NCI-H1436 treated with DMSO at 0.1 percent for 48 hours (cell line): ENCODE measurements at places on chromosomes 16 and 17.

- no peak for DNase-seq
Observed at GRCh38 chr16:21654466-21654865, 2.1 kb upstream of the IGSF6 start.

- no peak for DNase-seq
Observed at GRCh38 chr17:32803544-32803943, 73.4 kb downstream of the MYO1D start.

DNA sequence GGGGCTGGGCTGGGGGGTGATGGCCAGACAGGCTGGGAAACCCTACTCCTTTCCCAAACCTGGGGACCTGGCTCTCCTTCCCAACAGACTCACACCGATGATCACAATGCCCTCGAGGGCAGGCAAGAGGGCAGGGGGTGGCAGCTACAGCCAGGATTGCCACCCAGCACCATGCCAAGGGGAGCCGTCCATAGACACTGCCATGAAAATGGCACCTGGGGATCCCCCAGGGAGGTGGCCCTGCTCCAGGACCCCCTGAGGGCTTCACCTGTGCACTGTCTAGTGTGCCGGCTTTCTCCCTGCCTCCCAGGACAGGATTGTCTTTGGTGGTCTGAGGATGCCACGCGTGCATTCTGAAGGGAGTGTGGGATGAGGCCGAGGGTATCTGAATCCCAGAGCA is 24.6 kb downstream of the RPH3AL start:
- no peak for DNase-seq

DNA sequence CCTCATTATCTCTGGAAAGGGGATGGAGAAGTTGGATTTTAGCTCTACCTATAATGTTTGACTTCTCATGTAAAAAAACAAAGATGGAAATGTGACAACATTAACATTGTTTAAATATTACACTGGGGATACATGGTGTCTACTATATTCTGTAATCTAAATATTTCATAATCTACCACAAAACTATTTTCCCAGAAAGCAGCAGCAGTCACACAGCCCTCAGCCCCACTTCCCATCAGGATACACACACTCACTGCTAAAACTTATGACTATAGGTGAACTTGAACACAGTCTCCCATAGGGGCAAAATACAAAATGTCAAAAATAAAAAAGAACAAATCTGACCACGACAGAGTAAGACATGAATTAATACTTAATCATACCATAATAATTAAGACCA is 95.7 kb downstream of the KANSL1 start:
- DNase-seq, result no peak

DNA sequence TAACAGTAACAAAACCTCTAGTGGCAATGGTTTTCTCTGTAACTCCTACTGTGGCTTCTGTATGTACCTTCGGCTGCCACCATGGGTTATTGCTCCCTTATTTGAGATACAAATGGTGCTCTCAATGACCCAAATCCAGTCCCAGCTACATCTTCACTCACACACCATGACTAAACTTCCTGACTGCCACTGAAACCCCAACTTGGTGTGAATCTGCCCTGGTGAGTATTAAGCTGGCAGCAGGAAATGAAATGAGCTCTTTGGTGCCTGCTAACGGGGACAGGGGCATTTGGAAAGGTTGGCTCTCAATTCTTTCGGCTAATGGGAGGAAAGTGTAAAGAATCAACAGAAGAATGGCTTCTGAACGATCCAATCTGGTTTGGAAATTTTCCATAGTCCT is 7.5 kb upstream of the SLC35B1 start:
- no peak for DNase-seq

- DNase-seq, result no peak
Observed at GRCh38 chr17:15351925-15352324, 10.5 kb upstream of the TEKT3 start.

GRCh38 chr17:17575360-17576251 is 15.9 kb downstream of the PEMT start:
- no peak for DNase-seq

- no peak for DNase-seq
Observed at GRCh38 chr16:21602785-21603184, 3.4 kb downstream of the METTL9 start.

DNA sequence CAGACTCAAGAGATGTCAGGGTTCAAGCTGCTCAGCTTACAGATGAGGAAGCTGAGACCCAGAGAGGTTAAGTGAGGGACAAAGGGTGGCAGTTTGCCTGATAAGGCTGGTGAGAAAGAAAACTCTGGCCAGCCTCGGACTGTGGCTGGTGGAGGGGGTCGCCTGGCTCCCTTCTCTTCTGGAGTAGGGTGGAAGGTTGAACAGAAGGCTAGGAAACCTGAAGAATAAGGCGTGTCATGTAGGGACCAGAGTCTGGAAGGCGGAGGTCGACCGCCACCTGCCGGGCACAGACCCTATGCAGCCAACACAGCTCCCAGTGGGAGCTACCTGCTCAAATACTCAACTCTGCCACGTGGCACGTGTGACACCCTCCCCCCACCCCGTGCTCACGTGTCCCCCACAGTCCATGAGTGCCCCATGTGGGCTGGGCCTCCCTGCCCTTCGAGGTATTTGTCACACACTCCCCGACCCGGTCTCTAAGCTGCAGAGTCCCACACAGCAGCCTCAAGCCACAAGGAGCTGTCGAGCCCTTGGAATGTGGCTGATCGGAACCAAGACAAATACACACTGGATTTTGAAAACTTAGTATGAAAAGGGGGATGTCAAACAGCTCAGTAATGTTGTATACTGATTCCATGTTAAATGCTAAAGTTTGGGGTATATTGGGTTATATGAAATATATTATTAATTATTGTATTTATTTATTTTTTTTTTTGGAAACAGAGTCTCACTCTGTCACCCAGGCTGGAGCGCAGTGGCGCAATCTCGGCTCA is 11.8 kb downstream of the HID1 start:
- DNase-seq, result no peak

DNA sequence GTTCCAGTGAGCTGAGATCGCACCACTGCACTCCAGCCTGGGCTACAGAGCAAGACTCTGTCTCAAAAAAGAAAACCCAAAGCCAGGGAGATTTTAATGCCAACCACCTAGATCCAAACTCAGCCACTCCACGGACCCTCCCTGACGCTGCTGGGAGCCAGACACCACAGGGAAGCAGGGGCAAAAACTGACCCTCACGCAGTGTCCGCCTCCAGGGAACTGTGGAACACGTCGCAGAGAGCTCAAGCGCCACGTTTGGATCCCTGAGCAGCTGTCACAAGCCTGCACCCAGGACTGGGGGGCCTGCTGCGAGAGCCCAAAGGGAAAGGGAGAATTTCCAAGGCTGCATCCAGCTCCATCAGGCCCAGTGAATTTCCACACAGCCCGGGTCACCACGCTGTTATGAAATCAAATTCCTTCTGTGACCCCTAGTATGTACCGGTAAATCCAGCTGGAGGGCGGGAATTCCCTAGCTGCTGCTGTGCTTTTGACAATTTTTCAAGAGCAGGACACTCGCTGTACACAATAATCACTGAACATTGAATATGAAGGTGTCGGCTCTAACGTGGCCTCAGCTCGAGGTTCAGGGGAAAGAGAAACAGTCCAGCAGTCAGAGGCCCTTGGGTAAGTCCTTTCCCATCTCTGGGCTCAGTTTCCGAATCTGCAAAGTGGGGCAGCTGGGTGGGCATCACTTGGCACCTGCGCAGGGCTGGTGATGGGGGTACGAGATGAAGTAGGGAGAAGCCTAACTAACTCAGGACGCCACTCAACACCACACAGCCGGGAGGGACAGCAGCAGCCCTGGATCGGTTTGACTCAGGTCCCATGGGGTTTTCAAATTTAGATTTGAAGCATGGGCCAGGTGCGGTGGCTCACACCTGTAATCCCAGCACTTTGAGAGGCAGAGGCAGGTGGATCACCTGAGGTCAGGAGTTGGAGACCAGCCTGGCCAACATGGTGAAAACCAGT is 8.6 kb downstream of the CARHSP1 start:
- DNase-seq, result no peak

DNA sequence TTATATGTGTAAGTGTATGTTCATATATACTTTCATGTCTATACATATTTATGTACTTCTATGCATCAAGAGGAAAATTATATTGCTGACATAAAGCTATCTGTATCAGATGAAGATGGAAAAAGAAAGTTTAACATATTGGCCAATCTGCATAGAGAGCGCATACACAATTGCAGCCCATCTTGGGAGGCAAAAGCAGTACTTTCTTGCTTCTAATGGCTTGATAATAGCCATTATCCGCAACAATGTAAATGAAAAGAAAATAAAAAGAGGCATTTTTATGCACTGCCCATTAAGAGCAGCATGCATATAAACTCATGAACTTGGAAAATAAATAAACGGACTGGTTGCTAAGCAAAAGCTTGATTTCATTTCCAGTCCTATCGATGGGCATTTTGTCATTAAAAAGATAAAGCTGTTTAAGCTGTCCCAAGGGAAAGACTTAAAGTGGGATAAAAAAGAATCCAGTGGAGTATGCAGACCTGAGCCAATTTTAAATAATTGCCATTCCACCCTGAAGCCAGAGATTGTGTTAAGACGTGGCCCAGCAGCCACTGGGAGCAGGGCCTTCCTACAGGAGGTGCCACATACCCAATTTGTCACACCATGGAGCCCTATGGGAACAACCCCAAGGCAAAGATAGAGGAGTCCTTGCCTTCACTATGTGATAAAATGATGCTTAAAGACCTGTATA is 183.6 kb upstream of the CDH11 start:
- DNase-seq, result no peak

GRCh38 chr16:72836181-72836580 is 211.7 kb downstream of the ZFHX3 start:
- no peak for DNase-seq

- no peak for DNase-seq
Observed at GRCh38 chr16:1678500-1679098, 520 bp downstream of the JPT2 start.

- no peak for DNase-seq
Observed at GRCh38 chr16:67186550-67186950, 2.8 kb upstream of the MATCAP1 start.

GRCh38 chr16:12541672-12542071 is 262.0 kb downstream of the CPPED1 start:
- no peak for DNase-seq

GRCh38 chr16:48317614-48318315 is 67.4 kb downstream of the SIAH1 start:
- no peak for DNase-seq

DNA sequence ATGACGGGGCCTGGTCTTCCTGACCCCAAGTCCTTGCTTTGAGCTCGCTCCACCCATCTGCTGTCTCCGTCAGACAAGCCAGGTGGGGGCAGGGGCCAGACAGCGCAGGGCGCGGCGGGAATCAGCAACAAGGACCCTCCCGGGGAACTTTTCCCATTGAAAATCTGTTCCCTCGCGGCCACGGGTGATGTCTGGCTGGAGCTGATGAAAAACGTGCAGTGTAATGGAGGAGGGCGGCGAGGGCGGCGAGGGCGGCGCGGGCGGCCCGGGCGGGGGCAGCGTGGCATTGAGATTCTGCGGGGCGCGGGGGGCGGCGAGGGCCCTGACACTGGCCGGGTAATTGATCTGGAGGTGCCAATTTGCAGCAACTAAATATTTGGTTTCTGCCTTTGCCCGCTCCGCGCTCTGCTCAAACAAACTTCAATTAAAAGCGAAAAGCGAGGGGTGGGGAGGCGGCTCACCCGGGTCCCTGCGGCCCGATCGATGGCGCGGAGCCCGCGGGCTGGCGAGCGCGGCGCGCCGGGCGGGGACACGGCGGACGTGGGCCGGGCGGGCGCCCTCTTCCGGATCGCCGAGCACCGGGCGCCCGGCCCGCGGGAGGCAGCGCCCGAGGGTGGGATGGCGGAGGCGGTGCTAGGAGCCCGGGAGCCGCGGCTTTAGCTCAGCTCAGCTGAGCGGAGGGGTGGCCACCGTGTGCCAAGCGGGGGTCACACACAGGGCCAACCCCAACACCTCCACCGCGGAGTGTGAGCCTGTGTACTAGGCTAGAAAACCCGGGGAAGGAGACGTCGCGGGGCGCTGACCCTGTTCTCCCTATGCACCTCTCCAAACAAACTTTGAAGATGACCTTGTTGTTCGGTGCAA is 32.4 kb downstream of the DCAKD start:
- no peak for DNase-seq

GRCh38 chr17:79950306-79950705 is 85.4 kb downstream of the TBC1D16 start:
- DNase-seq, result no peak
